Stimulated activated CD4-positive, alpha-beta T cell treated with anti-CD3 and anti-CD28 coated beads, TNF-alpha, amount 100 ng/mL, for 48 hours (primary cell): ENCODE measurements at places on chromosomes 4 and X.
A peak's percentile ranks its signal among the peaks of the same experiment; 100 is the strongest.

DNA sequence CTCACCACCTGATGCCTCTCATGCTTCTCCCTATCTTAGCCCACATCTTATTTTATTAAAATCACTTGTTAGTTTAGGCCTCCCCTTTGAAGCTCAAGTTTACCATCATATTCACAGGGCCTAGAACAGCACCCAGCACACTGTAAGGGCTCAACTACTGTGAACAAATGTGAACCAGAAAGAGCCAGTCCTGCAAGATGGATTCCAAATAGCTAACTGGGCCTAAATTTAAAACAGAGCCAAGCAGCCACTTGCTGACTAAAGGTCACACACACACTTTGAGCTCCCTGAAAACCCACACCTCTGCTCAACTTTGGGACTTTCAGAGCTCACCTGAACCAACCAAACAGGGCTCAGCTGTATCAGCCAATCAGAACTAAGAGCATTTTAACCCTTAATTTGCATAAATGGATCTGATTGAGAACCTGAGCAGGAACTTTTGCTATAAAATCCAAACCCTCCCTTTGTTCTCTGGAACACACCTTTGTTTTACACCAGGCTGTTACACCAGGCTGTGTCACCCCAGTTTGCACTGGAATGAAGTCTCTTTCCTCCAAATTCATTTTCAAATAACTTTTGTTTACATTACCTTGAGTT lies 62.1 kb upstream of the EXOC1L start:
- no peak for DNase-seq

- no peak for DNase-seq
Observed at GRCh38 chrX:1883772-1884171, 268.9 kb downstream of the ASMT start.

- no peak for DNase-seq
Observed at GRCh38 chr4:114458728-114459127, 139.9 kb upstream of the UGT8 start.

- DNase-seq: no peak
Observed at GRCh38 chr4:1855333-1856070, 454 bp downstream of the LETM1 start.

- no peak for DNase-seq
Observed at GRCh38 chr4:13371048-13371447, 113.1 kb downstream of the RAB28 start.

DNA sequence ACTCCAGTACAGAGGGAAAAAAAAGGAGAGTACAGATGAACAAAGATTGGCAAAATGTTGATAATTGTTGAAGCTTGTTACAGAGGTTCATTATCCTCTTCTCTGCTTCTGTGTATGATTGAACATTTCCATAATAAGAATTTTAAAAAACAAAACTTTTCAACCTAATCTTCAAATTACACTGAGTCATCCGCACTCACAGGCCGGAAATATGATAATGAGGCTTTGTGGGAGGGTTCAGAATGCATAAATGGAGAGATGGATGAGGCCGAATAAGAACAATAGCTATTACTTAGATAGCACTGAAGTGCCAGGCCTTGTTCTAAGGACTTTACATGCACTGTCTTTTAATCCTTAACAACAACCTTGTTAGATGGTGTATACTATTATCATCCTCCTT lies 4.6 kb upstream of the ERCC6L start:
- no peak for DNase-seq

DNA sequence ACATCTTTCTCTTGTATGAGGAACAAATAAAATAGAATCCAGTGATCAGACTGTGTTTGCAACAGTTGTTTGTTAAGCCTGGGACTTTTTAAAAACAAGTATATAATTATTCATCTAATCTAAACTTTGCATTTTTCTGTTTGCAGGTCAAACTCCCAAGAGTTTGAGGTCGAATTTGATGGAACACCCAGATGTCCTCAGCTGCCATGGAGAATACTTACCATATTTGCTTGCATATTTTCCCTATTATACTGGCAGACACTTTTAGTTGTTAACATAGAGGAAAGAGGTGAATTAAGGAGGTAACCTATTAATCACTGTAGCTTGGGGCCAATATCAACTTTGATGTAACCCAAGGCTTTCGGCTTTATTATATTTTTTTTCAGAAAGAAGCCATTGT lies 401.5 kb upstream of the DIPK2B start:
- DNase-seq: no peak

DNA sequence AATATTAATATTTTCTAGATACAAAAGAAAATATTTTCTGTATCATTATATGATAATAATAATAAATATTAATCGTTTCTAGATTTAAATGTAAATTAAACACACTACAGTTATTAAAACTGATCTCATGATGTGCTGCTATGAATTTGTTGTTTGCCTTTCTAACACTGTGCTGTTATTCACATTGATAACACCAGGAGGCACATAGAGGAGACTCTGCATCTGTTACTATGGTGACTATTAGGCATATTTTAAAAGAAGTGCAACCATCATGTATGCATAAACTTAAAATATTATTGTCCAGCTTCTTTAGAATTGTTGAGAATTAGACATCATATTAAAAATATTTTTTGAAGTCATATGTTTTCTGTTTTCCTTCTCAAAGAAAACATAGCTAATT lies 11.8 kb upstream of the PDGFC start:
- no peak for DNase-seq

- DNase-seq: no peak
Observed at GRCh38 chr4:153189016-153189801, 15.0 kb upstream of the TRIM2 start.

DNA sequence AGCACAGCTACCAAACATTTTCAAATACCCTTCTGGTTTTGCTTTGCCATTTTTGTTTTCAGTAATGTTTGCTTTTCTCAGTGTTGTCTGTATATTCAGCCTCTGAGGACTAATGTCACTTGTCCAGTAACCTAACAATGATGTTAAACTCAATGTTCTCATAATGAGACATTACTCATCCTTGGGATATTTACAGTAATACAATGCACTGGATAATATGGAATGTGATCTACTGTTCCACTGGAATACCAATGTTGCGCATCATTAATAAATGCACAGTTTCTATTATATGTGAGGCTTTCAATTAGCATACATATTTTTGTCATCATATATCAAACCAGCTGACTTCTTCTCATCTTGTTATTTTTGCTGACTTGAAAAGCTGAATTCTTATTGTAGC lies 259.1 kb downstream of the SH2D1A start:
- DNase-seq: no peak

- DNase-seq: no peak
Observed at GRCh38 chr4:127604949-127605709, 27.6 kb upstream of the INTU start.

GRCh38 chrX:18252644-18253359 lies 32.1 kb upstream of the BEND2 start:
- no peak for DNase-seq

GRCh38 chr4:159577241-159577640 lies 474.4 kb downstream of the RAPGEF2 start:
- no peak for DNase-seq

DNA sequence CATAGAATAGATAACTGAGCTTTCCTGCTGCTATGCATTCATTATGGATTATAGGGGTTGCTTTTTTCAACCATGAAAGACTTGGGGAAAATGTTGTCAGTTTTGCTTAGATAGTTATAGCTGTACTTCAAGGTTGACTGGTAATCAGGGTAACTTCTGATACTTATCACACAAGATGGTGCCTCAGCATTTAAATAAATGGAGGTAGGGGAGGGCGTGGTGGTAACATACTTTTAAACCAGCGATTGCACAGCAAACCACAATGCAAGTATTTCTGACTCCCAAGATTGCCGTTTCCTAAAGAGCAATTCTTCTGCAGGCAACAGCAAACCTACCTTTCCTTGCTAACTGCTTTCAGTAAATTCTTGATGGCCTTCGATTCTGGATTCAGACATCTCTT lies 1.3 kb downstream of the CXCL10 start:
- no peak for DNase-seq

- no peak for DNase-seq
Observed at GRCh38 chr4:151912632-151913031, 151.8 kb upstream of the GATB start.

GRCh38 chr4:123640824-123641223 lies 244.2 kb downstream of the SPRY1 start:
- DNase-seq: no peak

GRCh38 chr4:70556856-70557255 lies 35.2 kb upstream of the AMBN start:
- DNase-seq: no peak

- no peak for DNase-seq
Observed at GRCh38 chr4:167290678-167291077, 56.4 kb upstream of the SPOCK3 start.

DNA sequence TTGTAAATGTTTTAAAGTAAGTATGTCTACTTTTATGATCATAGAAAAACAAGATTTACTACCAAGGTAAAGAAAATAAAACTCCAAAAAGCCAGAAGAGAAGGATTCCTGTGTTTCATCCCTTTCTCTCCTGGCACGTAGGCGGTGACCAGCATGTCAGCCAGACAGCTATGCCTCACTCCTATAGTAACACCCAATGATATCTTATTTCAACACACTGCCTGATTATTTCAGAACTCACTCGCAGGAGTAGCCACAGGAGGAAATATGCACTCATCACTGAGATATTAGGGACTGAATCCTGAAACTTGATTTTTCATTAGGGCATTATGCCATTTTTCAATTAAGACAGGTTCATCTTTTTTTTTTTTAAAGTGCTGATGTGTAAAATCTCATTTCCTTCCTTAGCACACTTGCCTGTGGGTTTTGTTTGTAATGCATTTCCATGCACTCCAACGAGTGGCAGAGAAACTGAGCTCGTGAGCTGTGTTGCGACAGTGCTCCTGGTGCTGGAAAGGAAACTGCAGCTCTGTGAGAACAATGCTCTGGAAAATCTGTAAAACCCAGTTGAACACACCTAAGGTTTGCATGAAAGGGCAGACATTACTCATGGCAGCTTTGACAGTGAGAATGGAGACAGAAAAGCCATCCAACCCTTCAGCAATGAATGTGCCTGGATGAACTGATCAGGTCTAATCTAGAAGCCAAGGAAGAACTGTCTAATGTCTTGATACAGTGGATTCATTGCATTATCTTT lies 18.2 kb downstream of the RAI2 start:
- no peak for DNase-seq

GRCh38 chr4:166257891-166258290 lies 384.9 kb downstream of the TLL1 start:
- DNase-seq: no peak

DNA sequence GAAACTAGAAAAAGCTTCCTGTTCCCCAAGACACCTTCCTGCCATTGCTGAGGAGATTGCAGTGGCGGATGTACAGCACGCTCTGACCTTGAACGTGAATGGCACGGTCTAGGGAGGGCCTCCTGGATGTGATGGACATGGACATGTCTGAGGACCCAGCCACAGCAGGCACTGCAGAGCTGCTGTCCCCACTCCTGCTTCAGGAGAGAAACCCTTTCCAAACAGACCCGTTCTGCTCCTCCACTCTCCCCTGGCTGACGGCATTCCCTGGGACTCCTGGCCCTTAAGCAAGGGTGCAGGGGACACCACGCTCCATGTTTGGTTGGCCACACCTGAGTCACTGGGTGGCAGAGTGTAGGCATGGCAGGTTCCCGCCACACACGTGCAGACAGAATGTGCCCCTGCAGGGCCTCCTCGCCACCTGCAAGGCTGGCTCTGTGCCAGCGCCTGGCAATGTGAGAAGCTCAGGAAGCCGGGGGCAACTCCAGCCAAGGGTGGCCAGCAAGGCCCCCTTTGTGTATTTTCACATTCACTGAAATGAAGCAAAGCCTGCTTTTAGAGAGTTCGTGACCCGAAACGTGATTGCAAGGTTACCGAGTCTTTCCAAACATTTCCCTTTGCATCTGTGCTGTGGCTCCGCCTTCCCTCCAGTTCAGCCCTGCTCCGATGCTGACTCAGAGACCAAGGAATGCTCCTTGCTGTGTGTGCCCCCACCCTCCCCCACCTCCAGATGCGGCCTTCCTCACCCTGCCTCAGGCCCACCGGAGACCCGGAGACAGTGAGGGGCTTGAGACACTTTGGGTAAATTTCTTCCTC lies 46.1 kb downstream of the HTRA3 start:
- no peak for DNase-seq

GRCh38 chr4:162497564-162498167 lies 333.9 kb upstream of the FSTL5 start:
- no peak for DNase-seq

DNA sequence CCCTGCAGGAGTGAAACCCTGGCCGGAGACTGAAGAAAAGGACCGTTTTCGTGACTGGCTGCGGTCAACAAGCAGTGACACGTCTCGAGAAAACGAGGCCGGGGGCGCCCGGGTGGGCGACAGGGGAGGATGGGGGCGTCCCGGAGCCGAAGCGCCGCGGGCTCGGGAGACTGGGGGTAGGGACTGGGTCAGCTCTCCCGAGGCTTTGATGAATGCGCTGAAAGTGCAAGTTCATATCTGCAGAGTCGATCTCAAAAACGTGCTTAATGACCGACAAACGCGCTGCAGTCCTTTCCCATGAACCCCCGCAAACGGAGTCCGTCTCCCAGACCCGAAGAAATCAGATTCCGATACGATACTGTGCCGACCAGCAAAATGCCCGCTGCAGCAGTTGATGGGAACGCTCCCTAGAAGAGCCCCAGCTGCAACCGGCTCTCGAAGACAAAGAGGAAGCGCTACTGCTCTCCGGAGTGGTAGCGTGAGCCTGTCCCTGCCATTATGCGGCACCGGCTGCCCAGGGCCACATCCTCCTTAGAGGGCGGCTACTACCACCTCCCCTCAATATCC lies 806 bp upstream of the CD99L2 start:
- no peak for DNase-seq

- DNase-seq: peak; percentile 24
Observed at GRCh38 chr4:6372649-6373525, 99.5 kb downstream of the PPP2R2C start.
